GM23248 (cell line): ENCODE measurements at places on chromosomes 7 and 10. TPM values are rescaled to one million over a fixed set of nuclear protein-coding genes. Genes with fewer than 3 reads are reported as not detected.
A peak's percentile ranks its signal among the peaks of the same experiment; 100 is the strongest.

GRCh38 chr10:58648131-58648530 is 135.5 kb downstream of the BICC1 start:
- H3K36me3 ChIP-seq: no peaks in the 10 kb centered on the region
- H3K27me3 ChIP-seq: no peaks in the 10 kb centered on the region
- peak overlapping the region; percentile 42 for H3K27ac ChIP-seq
- no peak for DNase-seq
- H3K4me3 ChIP-seq: no peak overlapping the region

- H3K4me3 ChIP-seq: no peak overlapping the region
- no peaks in the 10 kb centered on the region for H3K36me3 ChIP-seq
- no peaks in the 10 kb centered on the region for H3K4me1 ChIP-seq
- H3K27ac ChIP-seq: no peak overlapping the region
- no peaks in the 10 kb centered on the region for H3K27me3 ChIP-seq
- no peak for DNase-seq
Measured at GRCh38 chr10:26982058-26982457, 118.2 kb downstream of the ANKRD26 start.

Gene GRM3
- not detected in 2 replicates for total RNA-seq

DNA sequence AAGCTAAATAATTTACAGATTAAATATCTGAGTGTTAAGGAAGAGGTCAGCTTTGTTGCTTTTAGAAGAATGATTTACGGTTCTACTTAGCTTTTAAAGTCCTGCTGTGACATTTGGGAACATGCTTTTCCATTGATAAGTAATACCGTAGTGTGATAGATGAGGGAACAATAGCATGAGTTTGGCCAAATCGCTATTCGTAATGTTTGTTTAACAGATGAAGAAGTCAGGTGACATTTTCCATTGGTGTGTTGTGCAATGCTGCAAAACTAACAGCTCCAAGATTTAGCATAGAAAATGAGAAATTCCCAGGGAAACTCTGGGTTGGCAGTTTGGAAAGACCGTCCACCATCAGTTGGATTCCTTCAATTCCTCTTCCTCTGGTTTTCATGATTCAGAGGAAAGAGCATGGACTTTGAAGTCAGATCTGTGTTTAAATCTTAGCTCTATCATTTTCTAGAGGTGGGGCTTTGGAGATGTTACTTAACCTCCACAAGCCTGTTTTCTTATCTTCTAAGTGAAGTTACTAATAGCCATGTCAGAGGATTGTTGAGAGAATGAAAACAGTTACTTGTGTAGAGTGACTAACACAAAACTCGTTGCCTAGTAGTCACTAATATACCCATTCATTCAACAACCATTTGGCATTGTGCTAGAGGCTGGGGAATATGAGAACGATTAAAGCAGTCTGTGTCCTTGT is 140.4 kb upstream of the BMPER start:
- peak; percentile 94 for DNase-seq
- no peak overlapping the region for H3K4me3 ChIP-seq
- H3K4me1 ChIP-seq: peaks cover 22% of the 10 kb centered on the region
- H3K27ac ChIP-seq: peak overlapping the region; percentile 63

DNA sequence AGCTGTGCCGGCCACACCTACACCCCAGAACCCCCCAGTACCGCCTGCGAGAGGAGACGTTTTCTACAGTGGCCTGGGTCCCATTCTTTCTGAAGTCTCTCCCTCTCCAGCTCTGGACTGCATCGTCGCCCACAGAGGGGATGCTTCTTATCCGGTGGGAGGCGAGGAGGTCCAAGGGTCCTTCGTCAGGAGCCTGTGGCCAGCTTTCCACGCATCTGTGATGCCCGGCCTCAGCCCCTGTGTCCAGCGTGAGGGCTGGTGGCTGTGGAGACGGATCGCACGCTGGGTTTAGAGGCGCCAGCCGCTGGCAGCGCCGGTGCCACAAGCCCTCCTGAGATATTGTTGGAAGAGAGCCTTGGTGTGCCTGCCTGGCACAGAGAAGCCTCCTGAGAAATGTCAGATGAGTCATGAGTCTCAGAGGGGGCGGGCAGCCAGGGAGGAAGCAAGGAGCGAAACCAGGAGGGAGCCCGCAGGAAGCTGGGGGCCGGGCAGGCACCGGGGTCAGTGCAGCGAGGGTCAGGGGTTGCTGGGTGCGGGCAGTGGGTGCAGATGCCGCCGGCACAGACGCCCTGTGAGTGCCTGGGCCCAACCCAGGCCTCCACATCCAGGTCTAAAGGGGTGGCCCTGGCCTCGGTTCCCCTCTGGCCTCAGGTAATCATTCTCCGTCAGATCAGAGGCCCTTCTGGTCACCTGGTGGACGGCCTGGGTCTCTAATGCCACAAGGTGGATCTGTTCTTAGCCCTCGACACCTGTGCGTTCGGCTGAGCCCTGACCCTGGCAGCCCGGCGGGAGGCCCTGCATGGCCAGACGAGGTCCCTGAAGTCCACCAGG is 86.0 kb upstream of the DIP2C start:
- H3K27me3 ChIP-seq: 0 out of 2 replicates have a peak, but pooled peaks cover 4% of the 10 kb centered on the region
- peak; percentile 83 for DNase-seq
- H3K4me1 ChIP-seq: peaks cover 10% of the 10 kb centered on the region; the same call in 1 of the 2 replicates

GRCh38 chr10:27646604-27647175 is 98.9 kb downstream of the MKX start:
- H3K4me1 ChIP-seq: peaks cover 40% of the 10 kb centered on the region
- DNase-seq: peak; percentile 53
- H3K27me3 ChIP-seq: no peaks in the 10 kb centered on the region
- H3K27ac ChIP-seq: peak overlapping the region; percentile 76
- no peaks in the 10 kb centered on the region for H3K36me3 ChIP-seq
- peak overlapping the region; percentile 37; the same call in 1 of the 2 replicates for H3K4me3 ChIP-seq

Gene CBX3
- 109 and 122 TPM in 2 replicates for total RNA-seq

DNA sequence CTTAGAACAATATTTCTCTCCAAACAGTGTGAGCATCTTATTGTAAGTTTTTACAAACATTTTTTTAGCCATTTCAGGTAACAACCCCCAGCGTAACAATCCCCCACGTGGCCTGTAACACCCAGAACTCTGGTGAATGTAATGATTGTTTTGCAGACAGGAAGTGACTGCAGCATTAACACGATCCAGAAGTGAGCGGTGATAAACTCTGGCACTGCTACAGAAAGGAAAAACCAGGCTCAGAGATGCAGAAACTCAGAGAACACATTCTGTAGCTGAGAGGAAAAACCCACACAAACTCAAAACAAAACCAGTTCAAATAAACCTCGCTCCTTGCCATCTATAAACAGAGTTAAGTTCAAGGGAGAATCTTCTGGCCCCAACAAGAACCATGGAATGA is 285.7 kb downstream of the FGFR2 start:
- H3K4me1 ChIP-seq: no peaks in the 10 kb centered on the region
- H3K27ac ChIP-seq: no peak overlapping the region
- H3K27me3 ChIP-seq: no peaks in the 10 kb centered on the region
- no peak for DNase-seq
- no peaks in the 10 kb centered on the region for H3K36me3 ChIP-seq

- no peaks in the 10 kb centered on the region for H3K27me3 ChIP-seq
- H3K4me3 ChIP-seq: no peak overlapping the region
- no peak overlapping the region for H3K27ac ChIP-seq
- no peaks in the 10 kb centered on the region for H3K4me1 ChIP-seq
- H3K36me3 ChIP-seq: no peaks in the 10 kb centered on the region
Measured at GRCh38 chr10:115696747-115697146, 576.3 kb downstream of the GFRA1 start.

Gene IGFBP3
- 29,310 and 34,986 TPM in 2 replicates for total RNA-seq

GRCh38 chr7:47658886-47659635 is 77.2 kb upstream of the TNS3 start:
- no peak overlapping the region for H3K27ac ChIP-seq
- H3K36me3 ChIP-seq: no peaks in the 10 kb centered on the region
- H3K4me1 ChIP-seq: peaks cover 12% of the 10 kb centered on the region

Gene RAMP3
- total RNA-seq: not detected in 2 replicates

- DNase-seq: no peak
- H3K4me1 ChIP-seq: no peaks in the 10 kb centered on the region
- no peak overlapping the region for H3K4me3 ChIP-seq
- H3K27ac ChIP-seq: no peak overlapping the region
Measured at GRCh38 chr7:45644237-45644636, 70.1 kb downstream of the ADCY1 start.

Gene CYP3A7
- not detected in 2 replicates for total RNA-seq

Gene FBXO24
- 0.43 and 0.89 TPM in 2 replicates for total RNA-seq

- no peak overlapping the region for H3K27ac ChIP-seq
- H3K27me3 ChIP-seq: no peaks in the 10 kb centered on the region
- H3K36me3 ChIP-seq: no peaks in the 10 kb centered on the region
- no peaks in the 10 kb centered on the region for H3K4me1 ChIP-seq
- H3K4me3 ChIP-seq: no peak overlapping the region
- no peak for DNase-seq
Measured at GRCh38 chr7:70421319-70421718, 710.6 kb upstream of the GALNT17 start.

Gene TRIM73
- 0.13 and 0.22 TPM in 2 replicates for total RNA-seq

DNA sequence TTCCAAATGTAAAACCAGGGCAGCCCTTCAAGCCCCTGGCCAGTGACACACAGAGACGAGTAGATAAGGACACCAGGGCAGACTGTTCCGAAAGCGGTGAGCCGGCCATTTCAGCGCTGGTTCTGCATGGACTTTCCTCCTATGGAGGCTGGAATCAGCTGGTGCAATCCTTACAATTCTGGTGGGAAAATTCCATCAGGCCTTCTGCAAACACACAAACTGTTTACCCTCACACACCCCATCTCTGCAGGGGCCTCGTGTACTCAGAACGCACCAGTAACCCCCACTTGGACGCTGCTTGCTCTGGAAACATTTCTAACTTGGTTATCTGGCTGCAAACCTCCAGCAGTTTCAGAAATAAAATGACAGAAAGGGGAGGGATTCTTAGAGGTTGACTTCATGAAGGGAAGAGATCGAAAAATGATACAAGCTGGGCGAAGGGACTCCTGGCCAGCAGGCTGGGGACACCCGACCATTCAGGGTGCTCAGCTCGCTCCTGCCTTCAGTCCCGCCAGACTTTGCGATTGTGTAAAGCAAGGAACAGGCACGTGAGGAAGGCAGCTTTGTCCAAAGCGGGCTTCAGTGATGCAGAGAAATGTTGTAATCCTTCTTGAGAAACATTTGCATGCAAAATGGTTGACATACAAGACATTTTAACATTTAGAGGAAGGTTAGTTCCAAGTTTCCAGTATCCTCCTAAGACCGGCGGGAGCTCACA is 19.7 kb upstream of the SHH start:
- H3K36me3 ChIP-seq: no peaks in the 10 kb centered on the region
- no peak for DNase-seq
- H3K4me3 ChIP-seq: no peak overlapping the region
- no peak overlapping the region for H3K27ac ChIP-seq
- no peaks in the 10 kb centered on the region for H3K4me1 ChIP-seq
- H3K27me3 ChIP-seq: no peaks in the 10 kb centered on the region

Gene FAM241B
- total RNA-seq: not detected in 2 replicates

GRCh38 chr7:23277359-23277989 is 21.7 kb upstream of the MALSU1 start:
- H3K4me3 ChIP-seq: no peak overlapping the region
- H3K27ac ChIP-seq: no peak overlapping the region
- H3K4me1 ChIP-seq: no peaks in the 10 kb centered on the region

Gene UBTD1
- 16.2 and 20.8 TPM in 2 replicates for total RNA-seq

Gene CFAP70
- 0.38 and 0.43 TPM in 2 replicates for total RNA-seq

Gene TMEM178B
- 0.22 and 0.25 TPM in 2 replicates for total RNA-seq

Gene OGA
- 73.6 and 78.0 TPM in 2 replicates for total RNA-seq

DNA sequence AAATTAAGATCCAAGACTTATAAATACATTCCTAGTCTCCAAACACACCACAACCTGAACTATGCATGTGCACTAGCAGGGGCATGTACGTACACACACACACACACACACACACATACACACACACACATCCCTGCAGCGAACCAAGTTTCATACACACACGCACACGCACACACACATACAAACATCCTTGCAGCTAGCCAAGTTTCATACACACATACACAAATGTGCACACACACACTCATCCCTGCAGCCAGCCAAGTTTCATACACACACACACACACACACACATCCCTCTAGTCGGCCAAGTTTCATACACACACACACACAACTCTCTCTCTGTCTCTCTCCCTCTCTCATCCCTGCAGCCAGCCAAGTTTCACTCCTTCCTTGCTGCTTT is 82.7 kb upstream of the WIPF3 start:
- DNase-seq: peak; percentile 11
- no peaks in the 10 kb centered on the region for H3K36me3 ChIP-seq
- H3K27ac ChIP-seq: no peak overlapping the region
- no peak overlapping the region for H3K4me3 ChIP-seq

DNA sequence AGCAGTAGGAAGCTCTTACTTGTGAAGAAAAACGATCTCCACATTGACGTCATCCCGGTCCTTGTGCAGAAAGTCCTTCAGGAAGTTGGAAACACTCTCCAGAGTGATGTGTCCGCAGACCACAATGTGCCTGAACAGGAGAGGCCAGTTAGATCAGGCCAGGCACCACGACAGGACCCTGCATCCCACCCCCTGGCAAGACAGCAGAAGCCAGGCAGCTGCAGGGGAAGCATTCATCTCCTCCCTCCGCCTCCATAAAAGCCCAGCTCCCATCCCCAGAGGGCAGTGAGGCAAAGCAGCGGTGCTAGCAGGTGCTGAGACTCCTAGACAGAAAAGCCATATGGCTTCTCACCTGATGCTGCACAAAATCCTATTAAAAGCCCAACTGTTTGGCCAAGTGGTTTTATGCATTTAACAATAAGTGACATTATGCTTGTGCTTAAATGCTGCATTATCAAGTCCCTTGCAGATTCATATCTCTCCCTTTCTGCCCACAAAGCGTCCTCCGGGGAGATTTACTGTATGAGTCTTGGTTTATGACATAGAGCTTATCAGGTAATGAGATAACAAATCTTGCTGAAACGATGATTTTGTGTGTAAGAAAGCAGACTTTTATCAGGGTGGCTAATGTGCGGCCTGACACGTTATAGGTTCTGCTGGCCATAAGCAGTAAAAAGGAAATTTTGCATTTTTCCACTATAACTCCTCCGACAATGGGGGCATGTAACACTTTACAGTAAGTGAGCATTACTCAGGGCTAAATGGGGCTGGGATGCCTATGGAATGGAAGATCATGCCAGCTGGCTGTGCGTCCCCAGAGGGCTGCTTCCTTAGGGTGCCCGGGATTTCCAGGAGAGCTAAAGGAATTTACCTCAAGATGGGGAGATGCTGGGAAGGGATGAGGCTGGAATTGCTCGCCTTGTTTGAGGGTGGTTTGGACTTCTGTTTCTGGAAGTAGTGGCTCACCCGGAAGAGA is 546.9 kb downstream of the KCNMA1 start:
- DNase-seq: no peak
- H3K4me3 ChIP-seq: no peak overlapping the region
- H3K27ac ChIP-seq: no peak overlapping the region
- no peaks in the 10 kb centered on the region for H3K36me3 ChIP-seq

GRCh38 chr10:20175719-20176118 is 359.5 kb downstream of the PLXDC2 start:
- H3K27me3 ChIP-seq: no peaks in the 10 kb centered on the region
- H3K36me3 ChIP-seq: no peaks in the 10 kb centered on the region
- H3K4me3 ChIP-seq: no peak overlapping the region
- no peak overlapping the region for H3K27ac ChIP-seq
